ENCODE measurements at places on chromosomes 11 and 22.

DNA sequence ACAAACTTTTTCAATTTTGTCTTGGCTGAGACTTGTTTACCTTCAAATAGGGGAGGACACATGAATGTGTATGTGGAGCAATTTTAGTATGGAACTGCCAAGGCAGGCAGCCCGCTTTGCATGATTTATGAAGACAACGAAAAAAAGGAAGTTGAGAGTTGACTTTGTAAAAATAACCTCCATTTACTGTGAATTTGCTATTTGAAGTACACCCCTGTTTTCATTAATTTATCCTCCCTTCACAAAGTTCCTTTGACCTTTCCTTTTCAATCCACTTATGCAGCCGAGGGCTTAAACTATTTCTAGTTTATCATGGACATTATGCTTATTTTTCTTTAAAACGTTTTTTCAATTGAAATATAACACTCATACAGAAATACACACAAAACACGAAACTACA lies 369.6 kb upstream of the CADM1 start:
- DNase-seq = no peak
- H3K27me3 ChIP-seq = no peaks in the 10 kb centered on the region
- H3K27ac ChIP-seq = no peak overlapping the region
- H3K36me3 ChIP-seq = no peaks in the 10 kb centered on the region
- no peaks in the 10 kb centered on the region for H3K4me1 ChIP-seq
- no peak overlapping the region for H3K4me3 ChIP-seq

DNA sequence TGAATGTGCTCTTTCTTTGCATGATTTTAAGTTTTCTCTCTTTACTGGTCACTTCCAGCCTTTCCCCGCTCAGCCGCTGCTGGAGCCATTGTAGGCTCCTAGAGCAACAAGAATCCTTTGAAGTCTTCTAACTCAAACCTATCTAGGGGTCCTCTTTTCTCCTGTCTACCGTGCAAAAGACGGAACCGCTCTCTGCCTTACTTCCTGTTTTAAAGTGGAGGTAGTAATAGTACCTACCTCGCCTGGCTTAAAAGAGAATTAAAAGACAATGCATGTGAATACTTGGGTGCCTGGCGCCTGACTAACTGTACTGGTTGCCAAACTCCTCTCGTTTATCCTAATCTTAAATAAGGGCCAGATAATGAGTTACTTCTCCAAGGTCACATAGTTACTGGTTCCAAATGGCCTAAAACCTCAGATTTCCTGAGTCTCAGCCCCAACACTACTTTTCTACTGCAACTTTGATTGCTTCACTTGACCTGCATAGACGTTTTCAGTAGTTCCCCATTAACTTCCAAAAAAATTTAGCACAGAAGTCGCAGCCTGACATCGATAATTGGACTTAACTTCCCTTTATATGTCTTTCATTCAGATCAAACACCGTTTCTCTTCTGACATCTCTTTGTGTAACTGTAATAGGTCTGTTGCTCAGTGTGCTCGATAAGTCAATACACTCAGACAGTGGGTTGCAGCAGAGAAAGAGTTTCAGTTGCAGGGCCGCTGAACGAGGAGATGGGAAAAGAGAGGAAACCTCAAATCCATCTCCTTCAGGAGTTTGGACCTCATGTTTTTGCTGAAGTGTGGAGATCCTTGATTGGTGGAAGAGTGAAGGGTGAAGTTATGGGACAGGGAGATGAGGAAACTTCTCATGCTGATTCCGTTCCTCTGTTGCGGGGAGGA lies 891 bp downstream of the SAMM50 start:
- H3K4me3 ChIP-seq = peak overlapping the region; percentile 93
- no peaks in the 10 kb centered on the region for H3K27me3 ChIP-seq
- no peak for DNase-seq

GRCh38 chr22:24593836-24594568 lies 1.1 kb upstream of the LRRC75B start:
- H3K27ac ChIP-seq = no peak overlapping the region
- H3K36me3 ChIP-seq = peaks cover 2% of the 10 kb centered on the region
- H3K4me3 ChIP-seq = no peak overlapping the region
- H3K27me3 ChIP-seq = no peaks in the 10 kb centered on the region
- H3K4me1 ChIP-seq = no peaks in the 10 kb centered on the region

- no peak overlapping the region for H3K27ac ChIP-seq
- H3K27me3 ChIP-seq = no peaks in the 10 kb centered on the region
- DNase-seq = peak; percentile 88
- H3K4me1 ChIP-seq = peaks cover 2% of the 10 kb centered on the region
Measured at GRCh38 chr11:26201411-26201810, 130.5 kb upstream of the ANO3 start.

GRCh38 chr11:33542921-33543320 lies 157.7 kb downstream of the C11orf91 start:
- DNase-seq = peak; percentile 40
- peaks cover 2% of the 10 kb centered on the region for H3K4me1 ChIP-seq
- H3K36me3 ChIP-seq = no peaks in the 10 kb centered on the region
- no peak overlapping the region for H3K27ac ChIP-seq
- H3K27me3 ChIP-seq = no peaks in the 10 kb centered on the region
- H3K4me3 ChIP-seq = no peak overlapping the region

- H3K27ac ChIP-seq = no peak overlapping the region
- no peaks in the 10 kb centered on the region for H3K4me1 ChIP-seq
- H3K4me3 ChIP-seq = no peak overlapping the region
- H3K36me3 ChIP-seq = no peaks in the 10 kb centered on the region
- DNase-seq = peak; percentile 18
Measured at GRCh38 chr11:109680127-109680526, 258.1 kb downstream of the C11orf87 start.

GRCh38 chr22:37012262-37012904 lies 6.9 kb downstream of the TST start:
- H3K27ac ChIP-seq = no peak overlapping the region
- no peak overlapping the region for H3K4me3 ChIP-seq
- peaks cover 7% of the 10 kb centered on the region for H3K36me3 ChIP-seq
- H3K4me1 ChIP-seq = no peaks in the 10 kb centered on the region
- DNase-seq = no peak

GRCh38 chr11:115257678-115258077 lies 246.5 kb downstream of the CADM1 start:
- no peak overlapping the region for H3K4me3 ChIP-seq
- no peak overlapping the region for H3K27ac ChIP-seq
- H3K27me3 ChIP-seq = no peaks in the 10 kb centered on the region
- no peaks in the 10 kb centered on the region for H3K36me3 ChIP-seq
- DNase-seq = no peak

DNA sequence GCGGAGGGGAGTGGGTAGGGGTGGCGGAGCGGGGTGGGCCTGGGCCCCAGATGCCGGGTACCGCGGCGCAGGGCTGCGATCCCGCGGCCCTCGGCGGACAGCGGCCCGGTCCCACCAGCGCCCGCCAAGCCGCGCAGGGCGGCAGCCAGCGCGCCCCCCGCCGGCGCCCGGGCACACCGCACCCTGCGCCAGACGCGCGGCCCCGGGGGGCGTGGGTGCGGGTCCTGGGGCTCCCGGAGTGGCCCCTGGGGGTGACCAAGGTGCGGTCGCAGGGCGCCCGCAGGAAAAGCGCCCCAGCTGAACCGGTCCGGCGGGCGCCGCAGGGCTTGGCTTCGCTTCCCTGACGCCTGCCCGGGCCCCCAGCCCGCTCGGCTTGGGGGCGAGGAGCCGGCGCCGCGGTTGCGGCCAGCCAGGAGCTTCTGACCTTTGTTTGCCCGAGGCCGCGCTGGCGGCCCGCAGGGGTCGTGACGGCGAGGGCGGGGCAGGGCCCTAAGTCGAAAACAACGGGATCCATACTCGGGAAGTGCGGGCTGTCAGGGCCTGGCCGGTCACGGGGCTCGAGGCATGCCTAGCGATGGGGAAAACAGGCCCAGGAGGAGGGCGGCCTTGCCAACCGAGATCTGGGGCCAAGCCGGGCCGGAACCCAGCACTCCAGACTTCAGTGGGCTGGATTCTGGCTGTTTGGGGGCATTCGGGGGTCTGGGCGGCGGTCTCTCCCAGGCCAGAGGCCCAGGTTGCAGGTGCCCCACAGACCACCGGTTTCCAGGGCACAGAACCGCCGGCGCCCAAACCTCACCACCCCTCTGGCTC lies 581 bp upstream of the AP5B1 start:
- H3K4me1 ChIP-seq = peaks cover 3% of the 10 kb centered on the region
- H3K27me3 ChIP-seq = peaks cover 32% of the 10 kb centered on the region
- no peak overlapping the region for H3K27ac ChIP-seq

DNA sequence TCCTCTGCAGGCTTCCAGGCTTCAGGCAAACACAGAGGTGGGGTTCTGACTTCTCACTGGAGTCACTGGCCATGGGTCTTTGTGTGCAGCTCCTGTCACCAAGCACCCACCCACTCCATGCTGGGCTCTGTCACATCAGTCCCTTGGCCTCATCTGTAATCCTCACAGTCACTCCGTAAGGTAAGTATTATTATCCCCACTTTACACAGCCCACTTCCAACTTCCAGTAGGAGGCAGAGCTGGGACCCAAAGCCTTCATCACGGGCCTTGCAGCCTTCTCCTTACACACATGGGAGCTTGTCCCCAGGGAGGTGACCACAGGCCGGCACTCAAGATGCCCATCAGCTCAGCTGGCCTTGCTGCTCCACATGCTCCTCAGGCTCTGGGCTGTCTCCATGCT lies 266.7 kb upstream of the B3GAT1 start:
- DNase-seq = no peak
- no peak overlapping the region for H3K4me3 ChIP-seq
- H3K27me3 ChIP-seq = no peaks in the 10 kb centered on the region

- no peak overlapping the region for H3K27ac ChIP-seq
- no peak overlapping the region for H3K4me3 ChIP-seq
- peaks cover 2% of the 10 kb centered on the region for H3K27me3 ChIP-seq
- no peak for DNase-seq
Measured at GRCh38 chr11:31786996-31787685, 24.0 kb downstream of the PAX6 start.

DNA sequence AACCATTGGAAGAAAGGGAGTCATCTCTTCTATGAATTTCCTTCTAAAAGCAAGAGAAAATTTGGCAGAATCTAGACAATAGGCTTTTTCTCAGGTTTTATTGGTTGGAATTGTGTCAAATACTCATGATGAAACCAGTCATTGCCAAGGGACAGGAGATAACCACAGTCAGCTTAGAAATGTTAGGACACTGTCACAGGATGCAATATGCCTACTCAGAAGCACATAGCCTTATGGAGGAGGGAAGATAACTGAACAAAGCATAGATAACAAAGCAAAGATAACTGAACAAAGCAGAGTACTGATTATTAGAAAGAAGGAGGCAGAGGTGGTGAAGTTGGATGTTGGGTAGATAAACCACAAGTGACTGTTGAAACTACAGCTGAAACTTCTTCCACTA lies 303.5 kb upstream of the PDGFD start:
- H3K4me3 ChIP-seq = no peak overlapping the region
- H3K36me3 ChIP-seq = no peaks in the 10 kb centered on the region
- no peak for DNase-seq
- no peaks in the 10 kb centered on the region for H3K27me3 ChIP-seq
- no peaks in the 10 kb centered on the region for H3K4me1 ChIP-seq

- no peak for DNase-seq
- no peaks in the 10 kb centered on the region for H3K36me3 ChIP-seq
- no peak overlapping the region for H3K27ac ChIP-seq
- no peaks in the 10 kb centered on the region for H3K27me3 ChIP-seq
Measured at GRCh38 chr11:20934516-20934915, 265.1 kb downstream of the NELL1 start.

DNA sequence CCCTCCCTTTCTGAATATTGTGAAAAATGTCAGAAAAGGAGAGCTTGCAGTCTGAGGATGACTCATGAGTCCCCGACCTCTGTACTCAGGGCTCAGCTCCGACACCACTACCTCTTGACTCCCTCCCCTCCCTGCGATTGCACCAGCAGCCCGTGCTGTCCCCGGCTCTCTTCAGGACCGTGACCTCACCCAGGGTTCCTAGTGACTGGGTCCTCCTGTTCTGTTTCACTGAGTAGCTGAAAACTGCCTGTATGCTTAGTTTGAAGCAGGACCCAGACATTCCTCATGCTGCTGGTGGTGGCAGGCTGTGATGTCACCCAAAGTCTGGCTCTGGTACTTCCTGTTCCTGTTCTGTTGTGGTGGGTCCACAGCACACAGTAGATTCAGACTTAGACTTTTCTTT lies 11.7 kb downstream of the PHRF1 start:
- H3K27me3 ChIP-seq = no peaks in the 10 kb centered on the region
- no peak overlapping the region for H3K4me3 ChIP-seq
- peaks cover 7% of the 10 kb centered on the region for H3K4me1 ChIP-seq
- peaks cover 59% of the 10 kb centered on the region for H3K36me3 ChIP-seq

DNA sequence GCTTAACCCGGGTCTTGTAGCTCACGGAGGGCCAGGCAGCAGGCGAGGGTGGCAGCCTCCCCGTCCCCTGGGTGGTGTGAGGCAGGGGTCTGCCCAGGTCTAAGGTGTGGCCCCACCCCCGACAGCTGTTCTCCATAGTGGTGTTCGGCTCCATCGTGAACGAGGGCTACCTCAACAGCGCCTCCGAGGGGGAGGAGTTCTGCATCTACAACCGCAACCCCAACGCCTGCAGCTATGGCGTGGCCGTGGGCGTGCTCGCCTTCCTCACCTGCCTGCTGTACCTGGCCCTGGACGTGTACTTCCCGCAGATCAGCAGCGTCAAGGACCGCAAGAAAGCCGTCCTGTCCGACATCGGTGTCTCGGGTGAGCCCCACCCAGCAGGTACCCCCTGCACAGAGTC lies 24.4 kb downstream of the SYNGR1 start:
- H3K4me1 ChIP-seq = no peaks in the 10 kb centered on the region
- no peak for DNase-seq
- H3K4me3 ChIP-seq = no peak overlapping the region
- no peak overlapping the region for H3K27ac ChIP-seq
- H3K27me3 ChIP-seq = no peaks in the 10 kb centered on the region

DNA sequence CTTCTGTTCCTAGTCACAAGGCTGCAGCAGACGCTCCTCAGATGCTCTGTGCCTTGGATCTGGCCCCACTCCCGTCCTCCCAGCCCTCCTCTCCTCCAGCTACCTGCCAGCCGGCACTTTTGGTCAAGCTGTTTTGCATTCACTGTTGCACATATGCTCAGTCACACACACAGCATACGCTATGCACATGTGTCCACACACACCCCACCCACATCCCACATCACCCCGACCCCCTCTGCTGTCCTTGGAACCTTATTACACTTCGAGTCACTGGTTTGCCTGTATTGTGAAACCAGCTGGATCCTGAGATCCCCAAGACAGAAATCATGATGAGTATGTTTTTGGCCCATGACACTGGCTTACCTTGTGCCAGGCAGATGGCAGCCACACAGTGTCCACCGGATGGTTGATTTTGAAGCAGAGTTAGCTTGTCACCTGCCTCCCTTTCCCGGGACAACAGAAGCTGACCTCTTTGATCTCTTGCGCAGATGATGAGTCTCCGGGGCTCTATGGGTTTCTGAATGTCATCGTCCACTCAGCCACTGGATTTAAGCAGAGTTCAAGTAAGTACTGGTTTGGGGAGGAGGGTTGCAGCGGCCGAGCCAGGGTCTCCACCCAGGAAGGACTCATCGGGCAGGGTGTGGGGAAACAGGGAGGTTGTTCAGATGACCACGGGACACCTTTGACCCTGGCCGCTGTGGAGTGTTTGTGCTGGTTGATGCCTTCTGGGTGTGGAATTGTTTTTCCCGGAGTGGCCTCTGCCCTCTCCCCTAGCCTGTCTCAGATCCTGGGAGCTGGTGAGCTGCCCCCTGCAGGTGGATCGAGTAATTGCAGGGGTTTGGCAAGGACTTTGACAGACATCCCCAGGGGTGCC lies 109.8 kb downstream of the BCR start:
- H3K4me3 ChIP-seq = no peak overlapping the region
- H3K27ac ChIP-seq = no peak overlapping the region
- peak; percentile 62 for DNase-seq

- H3K4me1 ChIP-seq = no peaks in the 10 kb centered on the region
- H3K36me3 ChIP-seq = no peaks in the 10 kb centered on the region
- no peaks in the 10 kb centered on the region for H3K27me3 ChIP-seq
- no peak for DNase-seq
- no peak overlapping the region for H3K27ac ChIP-seq
Measured at GRCh38 chr22:49052023-49052538, 775.6 kb downstream of the BRD1 start.
